Activated CD8-positive, alpha-beta memory T cell treated with anti-CD3 and anti-CD28 coated beads for 1 hour (primary cell): ENCODE measurements at places on chromosomes 5 and 9.
A peak's percentile ranks its signal among the peaks of the same experiment; 100 is the strongest.

DNA sequence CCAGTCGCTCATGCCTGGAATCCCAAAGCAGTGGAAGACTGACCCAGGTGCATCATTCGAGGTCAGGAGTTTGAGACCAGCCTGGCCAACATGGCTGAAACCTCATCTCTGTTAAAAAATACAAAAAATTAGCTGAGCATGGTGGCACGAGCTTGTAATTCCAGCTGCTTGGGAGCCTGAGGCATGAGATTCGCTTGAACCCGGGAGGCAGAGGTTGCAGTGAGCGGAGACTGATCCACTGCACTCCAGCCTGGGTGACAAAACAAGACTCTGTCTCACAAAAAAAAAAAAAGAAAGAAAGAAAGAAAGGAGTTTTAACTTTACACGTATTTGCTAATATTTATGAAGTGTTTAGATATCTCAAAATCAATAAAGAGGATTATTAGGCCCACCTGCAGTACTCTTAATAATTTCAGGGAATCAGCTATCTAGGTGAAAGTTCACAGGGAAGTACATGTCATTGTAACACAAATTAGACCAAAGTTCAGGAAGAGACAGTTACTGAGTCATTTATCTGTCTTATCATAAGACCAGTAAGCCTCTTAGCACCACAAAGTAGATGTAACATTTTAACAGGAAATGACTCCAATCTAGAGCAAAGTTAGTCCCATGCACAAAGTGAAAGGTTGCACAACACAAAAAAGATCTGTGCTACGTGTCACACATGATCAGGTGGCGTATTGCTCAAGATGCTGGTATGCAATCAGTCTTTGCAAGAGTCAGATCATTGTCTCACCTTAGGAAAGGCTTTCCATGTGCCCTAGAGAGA is 34.1 kb upstream of the PLIN2 start:
- DNase-seq, result no peak

DNA sequence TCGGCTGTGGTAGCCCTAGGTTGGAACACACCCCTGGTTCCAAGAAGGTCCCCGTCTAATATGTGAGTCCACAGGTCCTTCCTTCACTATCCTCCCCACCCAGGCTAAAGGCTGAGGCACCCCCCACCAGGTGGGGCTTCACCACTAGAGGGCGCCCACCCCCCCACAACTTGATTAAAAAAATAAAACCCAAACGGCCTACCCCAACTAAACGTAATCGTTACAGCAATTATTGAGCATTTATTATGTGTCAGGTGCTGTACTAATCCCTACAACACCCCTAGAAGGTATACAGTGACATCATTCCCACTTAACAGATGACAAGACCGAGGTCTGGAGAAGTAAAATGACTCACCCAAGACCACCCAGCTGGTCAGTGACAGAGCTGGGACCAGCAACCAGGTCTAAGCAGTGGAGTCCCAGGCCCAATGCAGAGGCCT is 65.0 kb downstream of the FGF18 start:
- no peak for DNase-seq

DNA sequence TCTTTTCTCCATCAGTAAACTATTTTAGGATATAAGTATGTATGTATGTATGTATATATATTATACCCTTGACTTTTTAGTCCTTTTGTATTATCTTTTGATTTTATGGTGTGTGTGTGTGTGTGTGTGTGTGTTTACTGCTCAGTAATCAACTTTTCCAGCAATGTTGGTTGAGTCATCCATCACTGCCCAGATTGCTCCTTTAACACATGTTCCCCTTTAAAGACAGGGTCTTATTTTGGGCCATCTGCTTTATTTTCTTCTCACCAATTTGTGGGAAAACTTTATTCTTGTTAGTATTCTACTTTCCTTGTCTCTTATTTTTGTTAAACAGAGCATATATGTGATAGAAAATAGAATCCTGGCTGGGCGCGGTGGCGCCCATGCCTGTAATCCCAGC is 28.1 kb downstream of the ANKRD33B start:
- DNase-seq, result no peak

DNA sequence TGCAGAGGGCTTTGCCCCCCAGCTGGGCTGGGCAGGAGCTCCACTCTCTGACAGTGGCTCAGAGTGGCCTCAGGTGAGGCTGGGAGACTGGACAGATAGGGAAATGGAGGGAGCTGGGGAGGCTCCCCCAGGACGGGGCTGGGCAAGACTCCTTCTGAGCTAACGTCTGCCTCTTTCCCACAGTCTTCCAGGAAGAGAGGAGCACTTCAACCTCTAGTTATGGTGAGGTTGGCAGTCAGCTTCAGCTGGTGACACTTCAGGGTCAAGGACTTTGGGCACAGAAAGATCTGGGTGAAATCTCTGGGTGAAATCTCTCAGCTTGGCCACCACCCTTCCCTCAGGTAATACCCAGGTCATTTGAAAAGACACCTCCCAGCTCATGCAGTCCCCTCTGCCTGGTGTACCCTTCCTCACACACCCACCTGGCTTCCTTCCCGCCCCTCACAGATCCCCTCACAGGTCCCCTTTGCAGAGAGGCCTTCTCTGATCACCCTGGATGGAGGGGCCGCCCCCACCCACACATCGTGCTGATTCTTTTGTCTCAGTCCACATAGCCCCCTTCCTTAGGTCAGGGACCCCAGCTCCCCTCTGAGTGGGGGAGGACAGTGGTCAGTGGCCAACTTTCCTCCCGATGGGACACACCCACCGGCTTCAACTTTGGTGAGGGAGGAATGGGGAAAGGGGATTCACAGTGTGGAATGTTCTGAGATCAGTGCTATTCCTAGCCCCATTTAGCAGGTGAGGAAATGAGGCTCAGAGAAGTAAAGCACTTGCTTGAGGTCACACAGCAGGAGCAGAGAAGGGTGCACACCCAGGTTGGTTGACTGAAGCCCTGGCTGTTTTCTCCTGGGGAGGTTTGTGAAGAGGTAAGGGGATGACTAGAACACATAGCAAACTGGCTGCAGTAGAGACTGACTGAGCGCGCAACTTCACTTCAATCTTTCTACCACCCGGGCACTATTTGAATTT is 15.8 kb upstream of the NEURL1B start:
- no peak for DNase-seq

DNA sequence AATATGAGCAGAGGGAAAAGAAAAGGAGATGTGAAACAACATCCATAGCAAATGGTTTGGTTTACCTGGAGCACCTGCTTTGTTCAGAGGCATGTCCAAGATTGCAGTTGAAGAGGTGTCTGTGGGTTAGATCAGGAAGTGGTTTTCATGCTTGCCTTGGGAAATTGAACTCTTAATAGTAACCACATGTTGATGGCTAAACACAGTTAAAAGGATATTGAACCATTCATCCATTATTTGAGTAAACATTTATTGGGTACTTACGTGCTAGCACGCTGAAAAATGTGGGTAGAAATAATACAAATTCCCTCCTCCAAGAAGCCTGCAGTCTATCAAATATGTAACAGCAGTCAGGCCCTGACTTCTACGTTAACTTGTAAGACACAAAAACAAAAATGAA is 235.7 kb upstream of the TNC start:
- DNase-seq, result no peak

- no peak for DNase-seq
Measured at GRCh38 chr9:126698251-126698650, 84.5 kb downstream of the LMX1B start.

GRCh38 chr5:149172261-149172660 is 31.0 kb downstream of the ABLIM3 start:
- no peak for DNase-seq

DNA sequence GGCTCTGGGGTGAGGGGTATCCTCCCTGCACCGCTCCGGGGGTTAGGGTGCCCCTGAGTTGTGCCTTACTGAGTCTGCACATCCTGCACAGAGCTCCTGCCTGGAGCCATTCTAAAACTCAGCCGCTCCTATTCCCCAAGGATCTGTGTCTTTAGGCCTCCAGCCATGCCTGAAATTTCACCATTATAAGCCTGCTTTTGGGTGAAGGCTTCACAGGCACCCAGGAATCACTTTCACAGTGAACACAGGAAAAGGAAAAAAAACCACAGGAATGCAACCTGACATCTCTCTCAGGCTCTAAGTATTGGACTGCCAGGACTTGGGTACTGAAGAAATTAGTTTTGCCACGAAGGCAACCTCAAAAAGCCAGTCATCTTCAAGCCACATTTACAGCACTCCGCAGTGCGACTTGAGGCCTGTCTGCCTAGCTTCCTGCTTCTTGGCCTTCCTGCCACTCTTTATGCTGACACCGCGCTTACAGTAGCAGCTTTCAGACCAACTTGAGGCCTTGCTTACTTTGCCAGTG is 30.9 kb downstream of the GALNT10 start:
- DNase-seq, result no peak

DNA sequence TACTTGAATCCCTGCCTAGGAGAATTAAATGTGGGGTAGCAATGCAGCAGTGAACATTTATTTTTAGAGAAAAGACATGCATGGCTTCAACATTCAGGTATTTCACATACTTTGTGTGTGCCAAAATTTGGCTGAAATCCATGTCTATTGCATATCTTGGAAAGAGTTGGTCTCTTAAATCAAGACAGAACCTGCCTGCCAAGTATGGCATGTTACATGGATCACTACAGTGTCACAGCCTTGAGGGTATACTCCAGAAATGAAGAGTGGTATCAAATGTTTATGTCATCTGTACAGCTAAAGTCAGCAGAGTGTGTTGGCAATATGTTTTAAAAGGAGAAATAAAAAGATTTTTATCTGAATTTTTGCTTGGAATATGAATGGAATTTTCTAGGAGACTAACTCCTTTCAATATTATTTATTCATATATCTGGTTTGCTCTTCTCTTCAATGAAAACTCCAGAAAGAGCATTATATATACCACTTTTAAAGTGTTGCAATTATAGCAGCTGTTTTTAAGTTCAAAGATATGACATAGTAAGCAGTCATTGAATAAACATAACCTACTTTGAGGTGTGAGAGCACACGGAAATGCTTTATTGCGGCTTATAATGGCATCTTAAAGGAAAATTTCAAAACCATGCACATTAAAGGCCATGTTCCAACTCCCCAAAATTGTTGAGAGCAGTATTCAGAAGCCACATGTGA is 95.4 kb upstream of the MINAR2 start:
- DNase-seq, result no peak

- peak; percentile 72 for DNase-seq
Measured at GRCh38 chr9:114387680-114388356, at the start of gene AKNA. TSS of gene AKNA (minus strand) at chr9:114387982. CDS start at chr9:114381333, 6,649 bp downstream.
